Left renal cortex interstitium (tissue), 4 donors: ENCODE measurements at places on chromosomes 6 and 20. TPM values are rescaled to one million over a fixed set of nuclear protein-coding genes. Genes with fewer than 3 reads are reported as not detected.

DNA sequence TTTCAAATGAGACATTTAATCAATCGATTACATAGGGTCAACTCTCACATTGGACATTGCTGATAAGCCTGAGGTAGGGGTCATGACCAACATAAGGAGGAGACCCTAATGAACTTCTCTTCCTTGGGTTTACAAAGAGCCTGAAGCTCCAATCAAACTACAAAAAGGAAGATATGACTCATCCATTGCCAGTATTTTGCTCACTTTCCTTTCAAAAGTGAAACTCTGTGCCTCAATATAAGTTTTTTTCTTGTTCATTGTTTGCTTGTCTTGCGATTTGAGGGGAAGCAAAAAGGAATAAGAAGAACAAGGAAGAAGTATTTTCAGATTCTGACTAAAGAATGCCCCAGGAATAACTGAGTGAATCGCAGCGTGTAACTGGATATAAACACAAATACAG, 38.8 kb upstream of the KHDRBS2 start:
- no peak for DNase-seq

GRCh38 chr6:111769365-111770152, 103.7 kb downstream of the FYN start:
- no peak for DNase-seq

Gene LAMP5
- polyA plus RNA-seq, result 6.2 TPM

DNA sequence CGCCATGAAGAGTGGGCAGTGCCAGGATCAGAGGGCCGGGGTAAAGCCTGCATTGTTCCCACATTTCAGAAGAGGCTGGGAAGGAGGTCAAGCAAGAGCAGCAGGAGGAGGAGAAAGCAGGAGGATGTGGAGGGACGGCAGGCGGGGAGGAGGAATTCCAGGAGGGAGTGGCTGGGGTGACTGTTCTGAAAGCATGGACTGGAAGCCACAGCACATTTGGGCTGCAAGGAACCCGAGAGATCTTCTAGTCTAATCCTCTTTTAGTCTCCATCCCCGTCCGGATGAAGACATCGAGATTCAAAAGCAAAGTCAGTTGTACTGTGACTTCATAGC, 76.9 kb downstream of the FAM50B start:
- DNase-seq, result no peak

- no peak for DNase-seq
Measured at GRCh38 chr6:149820506-149820905, 43.7 kb downstream of the LRP11 start.

- DNase-seq, result no peak
Measured at GRCh38 chr6:57315111-57315510, 2.3 kb upstream of the PRIM2 start.

DNA sequence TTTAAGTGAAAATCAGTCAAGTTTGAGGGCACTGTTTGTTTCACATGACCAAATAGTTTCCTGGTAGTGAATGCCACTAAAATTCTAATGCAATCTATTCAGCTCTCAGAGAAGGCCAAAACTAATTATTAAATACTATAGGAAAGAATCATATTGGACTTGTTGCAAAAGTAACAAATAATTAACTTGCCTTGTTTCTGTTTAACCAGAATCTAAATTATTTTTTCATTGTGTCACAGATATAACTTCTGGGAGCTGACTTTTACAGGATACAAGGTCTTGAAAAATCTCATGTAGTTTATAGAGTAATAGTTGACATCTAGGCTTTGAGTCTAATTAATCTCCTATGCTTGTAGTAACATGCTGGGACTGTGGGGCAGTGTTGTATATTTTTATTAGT, 44.5 kb downstream of the PRSS35 start:
- no peak for DNase-seq

Gene PKIB
- 1.1 TPM for polyA plus RNA-seq

- no peak for DNase-seq
Measured at GRCh38 chr6:63637865-63638445, 2.4 kb downstream of the PHF3 start.

GRCh38 chr20:57251344-57251743, 15.1 kb downstream of the BMP7 start:
- DNase-seq, result no peak

GRCh38 chr6:33088931-33089620, 13.3 kb downstream of the HLA-DPB1 start:
- no peak for DNase-seq

Gene IRAK1BP1
- 11.3 TPM for polyA plus RNA-seq

- DNase-seq, result no peak
Measured at GRCh38 chr6:30849903-30850651, 34.2 kb upstream of the DDR1 start.

- DNase-seq, result no peak
Measured at GRCh38 chr6:101453221-101453620, 59.7 kb downstream of the GRIK2 start.

DNA sequence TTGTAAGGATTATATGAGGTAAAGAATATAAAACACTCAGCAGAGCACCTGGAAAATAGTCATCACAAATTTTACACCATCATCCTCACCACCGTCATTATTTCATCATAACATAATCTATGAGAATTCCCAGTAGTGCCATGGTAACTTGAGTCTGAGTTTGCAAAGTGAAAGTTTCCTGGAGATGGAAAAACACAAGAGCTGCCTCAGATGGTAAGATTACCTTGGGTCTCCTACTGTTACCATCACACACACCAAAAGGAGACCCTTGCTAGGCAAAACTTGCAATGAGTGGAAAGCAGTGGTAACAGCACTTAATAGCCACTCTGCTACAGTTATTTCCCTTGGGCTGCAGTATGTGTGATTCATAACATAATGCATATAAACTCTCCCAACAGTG, 589.8 kb downstream of the RNF144B start:
- no peak for DNase-seq

DNA sequence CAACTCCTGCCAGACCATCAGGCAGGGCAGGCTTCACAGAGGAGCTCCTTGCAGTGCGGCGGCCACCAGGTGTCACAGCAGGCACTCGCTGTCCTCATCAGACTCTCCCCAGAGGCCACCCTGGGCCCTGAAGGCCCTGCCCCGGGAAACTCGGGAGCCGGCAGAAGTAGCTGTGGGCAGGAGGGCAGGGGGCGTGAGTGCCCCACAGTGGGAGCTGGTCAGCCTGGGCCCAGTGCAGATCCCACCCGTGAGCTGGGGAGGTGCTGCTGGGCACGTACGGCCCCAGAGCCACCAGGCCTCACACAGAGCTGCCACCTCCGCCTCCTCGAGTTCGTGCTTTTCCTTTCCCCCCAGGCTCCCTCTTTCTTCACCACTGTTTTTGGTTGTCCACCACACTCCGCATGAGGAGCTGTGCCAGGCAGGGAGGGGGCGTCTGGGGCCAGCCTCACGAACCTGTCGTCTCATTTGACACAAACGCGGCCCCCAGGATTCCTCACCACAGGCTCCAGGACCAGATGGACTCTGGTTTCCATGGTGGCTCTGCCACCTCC, 33.8 kb downstream of the FRMD1 start:
- no peak for DNase-seq

Gene KCNK5
- 13.0 TPM for polyA plus RNA-seq

Gene KIFC1
- 49.1 TPM for polyA plus RNA-seq

DNA sequence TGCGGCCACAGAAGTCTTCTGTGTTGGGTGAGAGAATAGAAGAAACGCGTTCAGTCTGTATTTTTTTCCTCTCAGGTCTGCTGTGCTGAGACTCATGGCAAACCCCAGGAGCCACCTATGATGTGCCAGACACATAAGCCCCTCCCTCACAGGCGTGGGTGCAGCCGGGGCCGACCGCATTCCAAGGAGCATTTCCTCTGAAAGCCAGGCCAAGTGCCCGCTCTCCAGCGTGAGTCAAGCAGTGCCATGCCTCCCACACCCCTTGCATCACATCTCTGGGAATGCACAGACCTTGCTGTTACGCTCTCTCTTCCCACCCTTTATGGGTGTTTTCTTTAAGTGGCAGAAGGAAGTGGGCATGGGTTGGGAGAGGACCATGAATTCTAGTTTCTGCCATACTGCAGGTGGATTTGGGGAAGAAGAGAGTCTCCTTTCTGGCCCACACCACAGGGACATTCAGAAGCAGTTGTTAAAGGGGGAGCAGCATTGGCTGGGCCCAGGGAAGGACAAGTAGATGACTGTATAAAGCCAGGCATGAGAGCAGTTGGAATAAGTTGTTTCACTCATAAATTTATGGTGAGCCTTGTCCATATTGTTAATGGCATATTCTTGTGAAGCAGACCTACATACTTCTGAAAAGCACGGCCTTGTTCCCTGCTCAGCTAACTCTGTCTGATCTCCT, 37.1 kb upstream of the TFAP2A start:
- DNase-seq, result no peak

Gene MRPL18
- 63.0 TPM for polyA plus RNA-seq
